Lung (tissue), 17 donors: ENCODE measurements at places on chromosomes 7 and 10.
A peak's percentile ranks its signal among the peaks of the same experiment; 100 is the strongest.

GRCh38 chr10:90133606-90134005, 432.2 kb downstream of the KIF20B start:
- DNase-seq: no peak
- H3K4me1 ChIP-seq: no peaks in the 10 kb centered on the region
- H3K27me3 ChIP-seq: no peaks in the 10 kb centered on the region
- H3K4me3 ChIP-seq: no peak overlapping the region
- no peak overlapping the region for H3K27ac ChIP-seq
- H3K36me3 ChIP-seq: no peaks in the 10 kb centered on the region

DNA sequence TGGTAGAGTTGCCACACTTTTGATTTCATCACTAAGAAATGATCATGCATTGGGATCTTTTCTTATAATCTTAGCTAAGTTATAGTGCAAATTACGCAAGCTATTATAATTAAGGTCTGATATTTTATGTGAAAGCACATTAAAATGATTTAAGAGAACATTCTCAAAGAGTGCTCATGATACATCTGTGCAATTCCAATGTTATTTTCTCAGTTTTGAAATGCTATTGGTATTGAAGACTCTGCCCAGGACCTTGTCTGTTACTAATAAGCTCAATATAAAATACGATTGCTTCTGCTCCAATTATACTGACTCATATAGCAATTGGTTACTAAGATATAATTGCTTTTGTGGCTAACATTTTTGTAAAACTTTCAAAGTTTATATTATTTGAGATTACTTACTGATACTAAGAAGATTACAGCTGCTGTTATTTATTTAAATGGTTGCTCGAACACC, 180.9 kb downstream of the ADAM12 start:
- H3K27me3 ChIP-seq: no peaks in the 10 kb centered on the region
- H3K36me3 ChIP-seq: no peaks in the 10 kb centered on the region
- no peak overlapping the region for H3K27ac ChIP-seq
- DNase-seq: no peak
- H3K4me1 ChIP-seq: no peaks in the 10 kb centered on the region
- no peak overlapping the region for H3K4me3 ChIP-seq

DNA sequence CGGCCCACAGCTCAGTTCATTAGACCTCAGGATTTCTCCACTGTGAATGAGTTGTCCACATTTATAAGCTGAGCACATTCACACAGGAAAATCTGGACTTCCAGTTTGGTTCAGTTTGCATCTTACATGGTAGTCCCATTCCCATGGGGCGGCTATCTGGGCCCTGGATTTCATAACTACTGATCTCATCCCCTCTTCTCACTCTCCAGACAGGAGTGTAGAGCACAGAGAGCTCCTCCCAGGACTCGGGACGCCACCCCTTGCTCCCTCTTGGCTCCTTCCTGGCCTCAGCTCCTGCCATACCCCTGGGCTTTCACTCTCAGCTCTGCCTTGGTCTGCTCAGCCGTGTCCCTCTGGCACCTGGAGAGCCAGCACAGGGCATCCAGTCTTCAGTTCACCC, 117.6 kb upstream of the TCERG1L start:
- H3K27ac ChIP-seq: no peak overlapping the region
- H3K4me1 ChIP-seq: peaks cover 10% of the 10 kb centered on the region
- no peaks in the 10 kb centered on the region for H3K36me3 ChIP-seq
- no peak for DNase-seq

DNA sequence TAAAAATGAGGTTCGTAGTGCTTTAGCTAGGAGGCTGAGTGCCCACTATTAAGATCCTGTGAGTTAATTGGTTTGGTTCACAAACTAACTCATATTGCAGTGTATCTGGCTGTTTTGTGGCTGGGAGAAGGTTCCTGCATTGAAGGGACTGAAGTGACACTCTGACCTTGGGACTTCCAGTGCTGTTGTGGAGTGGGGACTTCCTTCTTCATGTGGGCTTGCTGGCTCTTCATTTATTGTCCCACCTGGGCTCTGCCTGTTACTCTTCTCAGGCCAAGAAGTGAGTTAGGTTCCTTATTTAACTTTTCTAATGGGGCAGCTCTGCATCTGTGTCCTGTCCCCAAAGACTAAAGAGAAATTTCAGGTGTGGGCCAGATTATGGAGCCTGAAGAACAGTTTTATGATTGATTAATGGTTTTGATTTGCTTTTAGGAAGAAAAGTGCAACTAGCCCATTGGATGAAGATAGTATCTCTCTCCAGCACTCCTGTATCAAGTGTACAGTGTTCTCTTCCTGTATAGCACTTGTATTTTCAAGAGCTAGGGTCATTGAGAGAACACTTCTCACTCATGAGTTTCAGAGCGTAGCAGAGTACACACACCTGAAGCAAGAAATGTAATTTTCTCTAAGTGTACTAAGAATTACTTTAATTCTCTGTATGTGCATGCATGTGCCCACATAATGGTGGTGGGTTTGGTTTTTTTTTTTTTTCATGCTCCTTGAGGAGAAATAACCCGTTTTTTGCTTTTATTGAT, 54.8 kb downstream of the AUTS2 start:
- DNase-seq: peak; percentile 53
- H3K27me3 ChIP-seq: no peaks in the 10 kb centered on the region
- H3K4me3 ChIP-seq: no peak overlapping the region
- no peak overlapping the region for H3K27ac ChIP-seq
- H3K4me1 ChIP-seq: peaks cover 13% of the 10 kb centered on the region

DNA sequence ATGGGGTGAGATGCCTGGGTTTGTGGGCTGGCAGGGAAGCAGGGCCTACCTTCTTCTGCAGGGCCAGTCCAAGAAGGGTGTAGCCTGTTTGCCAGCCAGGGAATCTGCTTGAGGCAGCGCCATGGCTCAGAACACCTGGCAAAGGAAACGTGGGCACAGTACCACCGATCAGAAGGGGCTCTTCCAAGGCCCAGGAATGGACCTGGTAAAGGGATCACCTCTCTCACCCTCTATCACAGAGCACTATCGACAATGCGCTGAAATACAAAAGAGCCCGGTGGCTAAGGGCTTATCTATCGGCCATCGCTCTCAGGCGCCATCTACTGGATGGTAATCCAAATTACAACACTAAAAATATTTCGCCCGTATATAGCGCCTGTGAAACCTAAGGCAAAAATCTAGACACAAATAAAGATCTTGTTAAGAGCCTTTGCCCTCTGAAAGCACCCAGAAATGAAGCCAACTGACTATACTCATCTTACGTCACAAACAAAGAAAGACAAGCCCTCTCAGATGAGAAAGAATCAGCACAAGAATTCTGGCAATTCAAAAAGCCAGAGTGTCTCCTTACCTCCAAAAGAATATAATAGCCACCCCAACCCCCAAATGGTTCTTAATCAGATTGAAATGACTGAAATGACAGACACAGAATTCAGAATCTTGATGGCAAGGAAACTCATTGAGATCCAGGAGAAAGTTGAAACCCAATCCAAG, 217.8 kb upstream of the HPS1 start:
- no peaks in the 10 kb centered on the region for H3K27me3 ChIP-seq
- H3K4me1 ChIP-seq: no peaks in the 10 kb centered on the region
- no peak overlapping the region for H3K4me3 ChIP-seq
- H3K36me3 ChIP-seq: no peaks in the 10 kb centered on the region
- DNase-seq: no peak
- H3K27ac ChIP-seq: no peak overlapping the region

DNA sequence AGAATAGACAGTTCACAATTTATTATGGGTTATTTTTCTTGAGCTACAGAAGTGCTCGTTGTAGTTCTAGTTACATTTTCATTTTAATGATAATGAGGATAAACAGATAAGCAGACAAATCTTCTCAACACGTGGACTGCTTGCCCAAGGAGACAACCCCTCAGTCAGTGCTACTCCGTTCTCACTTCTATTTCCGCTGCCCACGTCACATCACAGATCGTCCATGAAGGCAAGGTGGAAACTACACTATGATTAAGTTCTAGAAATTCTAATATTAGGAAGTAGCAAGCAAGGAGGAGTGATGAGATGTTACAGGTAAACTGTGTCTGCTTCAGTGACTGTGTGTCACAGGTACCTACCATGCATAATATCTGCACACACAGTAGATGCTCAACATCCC, 210.5 kb downstream of the CHCHD3 start:
- no peak overlapping the region for H3K4me3 ChIP-seq
- no peaks in the 10 kb centered on the region for H3K36me3 ChIP-seq
- H3K4me1 ChIP-seq: no peaks in the 10 kb centered on the region
- no peaks in the 10 kb centered on the region for H3K27me3 ChIP-seq

GRCh38 chr7:20507157-20507556, 108.3 kb upstream of the ABCB5 start:
- no peaks in the 10 kb centered on the region for H3K27me3 ChIP-seq
- no peak overlapping the region for H3K4me3 ChIP-seq
- no peak for DNase-seq

GRCh38 chr10:6343305-6344010, 140.7 kb downstream of the PFKFB3 start:
- H3K36me3 ChIP-seq: no peaks in the 10 kb centered on the region
- H3K27me3 ChIP-seq: no peaks in the 10 kb centered on the region
- H3K27ac ChIP-seq: no peak overlapping the region
- DNase-seq: peak; percentile 38
- H3K4me3 ChIP-seq: no peak overlapping the region
- H3K4me1 ChIP-seq: peaks cover 2% of the 10 kb centered on the region

DNA sequence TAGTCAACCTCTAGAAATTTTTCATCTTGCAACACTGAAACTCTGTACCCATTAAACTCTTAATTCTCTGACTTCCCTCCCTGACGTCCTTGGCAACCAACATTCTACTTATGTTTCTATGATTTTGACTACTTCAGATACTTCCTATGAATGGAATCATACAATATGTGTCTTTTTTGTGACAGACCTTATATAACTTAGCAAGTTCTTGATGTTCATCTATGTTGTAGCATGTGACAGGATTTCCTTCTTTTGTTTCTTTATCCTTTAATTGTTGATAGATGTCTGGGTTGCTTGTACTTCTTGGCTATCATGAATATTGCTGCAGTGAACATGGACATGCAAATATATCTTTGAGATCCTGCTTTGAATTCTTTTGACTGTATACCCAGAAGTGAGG, 240.8 kb downstream of the ADK start:
- no peak for DNase-seq
- H3K27ac ChIP-seq: no peak overlapping the region
- H3K36me3 ChIP-seq: no peaks in the 10 kb centered on the region

DNA sequence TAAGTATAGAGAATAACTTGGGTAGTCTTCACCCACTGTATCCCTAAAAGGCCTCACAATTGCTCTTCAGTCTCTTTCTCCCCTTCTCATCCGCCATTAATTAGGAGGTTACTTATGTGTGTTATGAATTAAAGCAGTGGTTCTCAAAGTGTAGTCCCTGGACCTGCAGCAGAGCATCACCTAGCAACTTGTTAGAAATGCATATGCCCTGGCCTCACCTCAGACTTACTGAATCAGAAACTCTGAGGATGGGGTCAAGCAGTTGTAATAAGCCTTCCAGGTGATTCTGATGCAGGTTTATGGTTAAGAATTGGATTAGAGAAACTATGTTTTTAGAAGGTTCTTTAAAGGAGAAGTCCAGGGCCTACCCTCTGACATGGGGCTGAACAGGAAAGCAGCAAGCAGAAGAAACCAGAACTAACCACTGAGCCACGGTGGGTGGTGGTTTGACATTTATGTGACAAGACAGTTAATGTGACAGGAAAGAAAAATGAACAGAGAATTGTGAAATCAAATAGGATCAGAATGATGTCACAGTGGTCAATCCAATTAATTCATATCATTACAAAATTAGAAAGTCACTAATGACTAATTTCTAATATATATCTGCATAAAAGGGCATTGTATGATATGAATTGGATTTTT, 37.6 kb downstream of the ENTPD1 start:
- no peak overlapping the region for H3K27ac ChIP-seq
- H3K36me3 ChIP-seq: no peaks in the 10 kb centered on the region
- no peak for DNase-seq
- H3K4me3 ChIP-seq: no peak overlapping the region

DNA sequence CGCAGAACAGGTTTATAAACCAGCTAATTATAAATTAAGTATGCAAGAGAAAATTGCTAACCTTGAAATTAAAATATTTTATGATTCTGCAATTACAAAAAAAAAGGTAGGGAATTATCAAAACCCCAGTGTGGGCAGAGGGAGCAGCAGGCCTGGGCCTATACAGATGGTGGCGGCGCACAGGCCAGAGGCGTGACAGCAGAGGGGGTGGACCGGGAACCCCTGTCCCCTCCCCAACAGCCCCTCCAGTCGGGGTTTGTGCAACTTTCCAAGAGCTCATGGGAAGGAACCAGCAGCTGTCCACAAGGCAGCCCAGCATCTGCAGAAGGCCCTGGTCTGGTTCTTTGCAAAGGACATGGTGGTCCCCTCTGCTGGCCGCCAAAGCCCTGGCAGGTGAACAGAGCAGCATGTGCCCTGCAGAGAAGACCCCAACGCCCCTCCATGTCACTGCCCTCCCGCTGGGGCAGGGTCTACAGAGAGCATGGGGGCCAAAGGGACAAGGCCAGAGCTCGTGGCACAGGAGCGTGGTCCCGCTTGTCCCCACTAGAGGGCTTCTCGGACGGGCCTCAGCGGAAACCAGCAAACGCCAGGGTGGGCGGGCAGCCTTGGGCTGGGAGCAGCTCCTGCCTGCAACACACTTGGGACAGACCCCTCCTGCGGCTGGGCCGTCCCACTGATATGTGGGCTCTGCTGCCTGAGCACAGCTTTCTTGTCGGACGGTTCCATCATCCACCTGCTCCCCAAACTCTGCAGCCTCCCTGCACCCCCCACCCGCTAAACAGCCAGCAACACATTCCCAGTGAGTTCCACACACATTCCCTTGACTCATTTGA, 75.1 kb downstream of the EBF3 start:
- peak; percentile 62 for DNase-seq
- peaks cover 54% of the 10 kb centered on the region for H3K27me3 ChIP-seq
- H3K27ac ChIP-seq: no peak overlapping the region
- no peaks in the 10 kb centered on the region for H3K36me3 ChIP-seq
- H3K4me1 ChIP-seq: peaks cover 3% of the 10 kb centered on the region

- H3K36me3 ChIP-seq: no peaks in the 10 kb centered on the region
- DNase-seq: no peak
- H3K27me3 ChIP-seq: no peaks in the 10 kb centered on the region
- H3K4me3 ChIP-seq: no peak overlapping the region
Measured at GRCh38 chr7:111147708-111148533, 57.0 kb downstream of the LRRN3 start.

- no peaks in the 10 kb centered on the region for H3K36me3 ChIP-seq
- no peak overlapping the region for H3K4me3 ChIP-seq
- H3K27ac ChIP-seq: no peak overlapping the region
Measured at GRCh38 chr10:48258105-48258504, 16.4 kb downstream of the FRMPD2 start.
